ENCODE measurements at places on chromosomes 5 and 9.

- DNase-seq, result no peak
Observed at GRCh38 chr5:5145651-5146529, 5.8 kb downstream of the ADAMTS16 start.

DNA sequence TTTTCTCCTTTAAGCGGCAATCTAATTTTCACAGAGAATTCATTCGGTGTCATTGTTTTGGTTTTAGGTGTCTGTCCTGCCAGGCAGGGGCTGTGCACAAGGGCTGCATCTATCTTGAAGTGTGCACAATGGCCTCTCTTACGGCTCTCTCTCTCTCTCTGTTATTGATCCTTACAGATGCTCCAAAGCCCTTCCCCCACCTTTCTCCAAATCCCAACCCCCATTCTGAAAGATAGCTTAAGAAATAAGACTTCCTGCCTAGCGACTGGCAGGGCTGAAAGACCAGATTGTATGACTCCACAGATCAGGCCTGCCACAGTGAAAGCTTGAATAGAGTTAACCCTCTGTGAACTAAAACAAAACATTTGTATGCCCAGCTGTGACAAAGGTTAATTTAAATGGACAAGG lies 86.5 kb upstream of the NR5A1 start:
- no peak for DNase-seq

DNA sequence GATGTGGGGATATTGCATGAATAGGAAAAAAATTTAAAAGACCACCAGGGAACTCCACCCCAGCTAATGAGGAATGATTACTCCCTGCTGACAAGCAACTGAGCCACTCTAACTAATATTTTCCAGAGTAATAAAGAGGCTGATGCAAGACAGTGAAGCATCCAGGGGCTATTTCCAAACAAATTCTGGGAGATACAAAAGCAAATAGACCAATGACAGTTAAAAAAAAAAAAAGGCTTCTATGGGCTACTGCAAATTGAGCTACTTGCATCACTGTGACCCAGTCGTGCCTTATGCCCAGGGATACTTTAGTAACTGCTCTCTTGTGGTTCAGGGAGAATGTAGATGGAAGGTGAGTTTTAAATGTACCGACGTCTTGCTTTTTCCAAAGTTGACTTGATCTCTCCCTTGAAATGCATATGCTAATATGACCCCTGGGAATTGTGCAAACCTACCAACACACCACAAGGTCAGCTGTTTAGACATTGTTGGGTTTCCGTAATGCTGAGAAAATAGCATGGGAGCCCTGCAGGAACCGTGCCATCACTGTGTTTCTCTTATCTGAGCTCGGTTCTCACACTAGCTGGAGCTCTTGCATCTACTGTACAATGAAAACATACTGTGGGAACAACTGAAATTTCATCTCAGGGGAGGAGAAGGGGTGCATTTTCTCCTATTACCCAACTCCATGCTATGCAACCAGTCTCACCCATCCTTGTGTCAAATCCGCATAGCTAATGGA lies 250.6 kb upstream of the MAP3K1 start:
- no peak for DNase-seq

DNA sequence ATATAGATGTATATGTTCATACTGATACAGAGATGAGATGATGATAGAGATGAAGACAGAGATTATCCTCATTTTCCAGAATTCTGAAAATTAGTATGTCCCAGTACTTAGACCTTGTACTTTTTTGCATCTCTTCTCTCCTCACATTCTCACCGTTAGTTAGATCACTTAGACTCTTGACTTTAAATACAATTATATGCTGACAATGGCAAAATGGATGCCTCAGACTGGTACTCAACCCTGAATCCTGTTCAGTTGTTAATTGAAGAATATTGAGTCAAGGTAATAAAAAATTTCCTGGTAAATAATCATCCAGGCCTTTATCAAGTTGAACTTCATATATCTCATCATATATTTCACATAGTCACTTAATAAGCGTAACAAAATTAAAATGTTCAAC lies 505.4 kb downstream of the EFNA5 start:
- no peak for DNase-seq

DNA sequence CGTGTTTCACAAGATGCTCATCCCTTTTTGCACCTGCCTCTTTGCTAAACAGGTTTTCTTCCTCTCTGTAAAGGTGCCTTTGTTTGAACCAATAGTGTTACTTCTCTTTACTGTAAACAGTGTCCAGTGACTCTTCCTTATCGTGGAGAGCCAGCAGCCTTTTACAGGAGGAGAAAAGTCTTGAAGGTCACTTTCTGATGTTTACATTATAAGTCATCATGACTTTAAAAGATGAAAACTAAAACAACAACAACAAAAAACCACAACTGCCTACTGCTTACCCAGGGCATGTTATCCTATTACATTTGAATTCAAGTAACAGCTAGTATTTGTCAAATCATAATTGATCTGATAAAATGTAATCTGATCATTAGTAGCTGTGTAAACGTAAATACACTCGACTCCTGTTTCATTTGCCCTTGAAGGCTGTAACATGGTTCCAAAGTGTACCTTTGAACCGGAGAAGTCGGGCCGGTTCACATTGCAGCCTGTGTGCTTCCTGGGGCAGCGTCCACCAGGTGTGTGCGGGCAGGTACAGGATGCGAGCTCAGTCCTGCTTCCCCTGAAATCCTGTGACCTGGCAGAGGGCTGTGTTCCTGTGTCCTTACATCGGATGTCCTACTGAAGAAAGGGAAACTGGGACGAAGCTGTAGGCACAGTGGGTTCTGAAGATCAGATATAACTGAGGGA lies 118.1 kb downstream of the C9orf152 start:
- no peak for DNase-seq

GRCh38 chr9:93468763-93469456 lies 15.5 kb upstream of the FAM120AOS start:
- no peak for DNase-seq

Data from stimulated activated CD4-positive, alpha-beta T cell treated with anti-CD3 and anti-CD28 coated beads, Interleukin-15, amount 100 ng/mL, for 1 hour (primary cell).